AG10803 (cell line): ENCODE measurements at places on chromosomes 16 and 17.

DNA sequence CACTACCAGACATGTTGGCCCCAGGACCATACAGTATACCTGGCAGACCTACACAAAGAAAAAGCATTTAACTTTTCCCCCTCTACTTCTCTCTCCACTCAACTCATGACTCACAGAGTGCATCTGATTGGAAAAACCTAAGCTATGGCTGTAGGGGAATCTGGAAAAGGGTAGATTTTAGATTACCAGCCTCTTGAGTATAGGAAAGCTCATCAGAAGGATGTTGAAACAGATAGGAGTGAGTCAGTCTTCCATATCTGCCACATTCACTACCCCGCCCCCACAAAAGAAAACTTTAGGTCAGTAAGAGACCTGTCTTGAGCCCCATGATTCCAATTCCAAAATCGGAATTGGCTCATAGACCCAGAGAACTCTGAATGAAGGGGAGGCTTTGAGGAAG is 12.3 kb downstream of the KRT9 start:
- DNase-seq, result peak; percentile 5

DNA sequence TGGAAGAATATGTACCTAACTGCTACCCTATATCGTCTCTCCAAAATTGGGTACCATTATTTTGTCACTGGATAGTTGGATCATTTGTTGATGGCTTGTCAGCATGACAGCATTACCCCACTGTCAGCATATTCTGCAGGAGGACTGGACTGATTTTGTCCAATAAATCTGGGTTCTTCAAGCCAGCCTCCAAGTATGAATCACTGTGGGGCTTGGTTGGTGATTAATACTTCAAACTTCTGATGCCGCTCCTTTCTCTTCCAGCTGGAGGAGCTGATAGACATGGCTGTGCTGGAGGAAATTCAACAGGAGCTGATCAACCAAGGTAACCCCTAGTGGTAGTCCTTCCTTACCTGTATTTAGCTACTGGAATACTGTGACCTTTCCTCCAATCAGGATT is 2.5 kb downstream of the RPAIN start:
- DNase-seq, result peak; percentile 61

GRCh38 chr17:73833775-73834488 is 189.7 kb upstream of the SDK2 start:
- no peak for DNase-seq

DNA sequence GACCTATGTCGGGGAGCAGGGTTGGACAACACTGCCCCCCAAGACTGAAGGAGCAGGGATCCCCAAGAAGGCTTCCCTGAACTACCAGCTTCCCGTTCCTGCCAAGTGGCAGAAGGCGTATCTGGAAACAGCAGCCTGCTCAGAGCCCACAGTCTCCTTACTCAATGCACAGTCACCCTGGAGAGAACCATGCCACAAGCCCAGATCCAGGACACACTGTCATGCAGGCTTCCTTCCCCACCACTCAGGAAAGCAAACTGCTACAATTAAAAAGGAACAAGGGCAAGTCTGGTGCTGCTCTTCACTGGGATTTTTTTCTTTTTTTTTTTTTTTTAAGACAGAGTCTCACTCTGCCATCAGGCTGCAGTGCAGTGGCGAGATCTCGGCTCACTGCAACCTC is 8.2 kb downstream of the WDR45B start:
- DNase-seq, result no peak

DNA sequence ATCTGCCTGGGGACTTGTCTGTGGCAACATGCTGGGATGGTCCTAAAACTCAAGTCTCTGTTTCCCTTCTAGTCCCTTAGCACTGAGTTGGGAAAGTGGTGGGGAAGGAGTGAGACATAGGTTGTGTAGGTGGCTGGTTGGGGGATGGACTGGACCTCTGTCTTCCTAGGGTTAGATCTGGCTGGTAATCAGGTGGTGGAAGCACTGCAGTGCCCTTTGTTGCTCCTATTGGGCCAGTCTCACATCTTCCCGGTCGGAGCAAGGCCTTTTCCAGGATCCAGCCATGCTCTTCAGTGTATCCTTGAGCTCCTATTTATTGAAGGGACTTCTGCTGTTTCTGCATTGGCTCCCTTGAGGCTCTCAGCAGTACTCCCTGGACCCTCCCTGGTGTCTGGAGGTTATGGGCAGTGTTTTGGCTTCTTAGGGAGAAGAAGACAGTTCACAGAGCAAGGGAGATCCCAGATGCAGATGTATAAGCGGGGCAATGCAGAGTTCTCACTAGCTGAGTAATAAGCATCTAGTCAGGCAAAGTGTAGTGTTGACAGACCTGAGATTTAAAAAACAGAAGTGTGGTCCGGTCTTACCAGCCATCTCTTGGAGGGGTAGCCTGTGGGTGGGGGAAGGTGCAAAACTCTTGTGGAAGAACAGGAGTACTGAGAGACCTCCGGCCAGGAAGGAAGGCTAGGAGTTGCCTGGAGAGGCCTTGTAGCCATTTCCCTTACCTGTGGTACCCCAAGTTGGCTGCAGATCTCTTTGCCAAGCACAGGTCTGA is 1.3 kb upstream of the NUTF2 start:
- DNase-seq, result no peak

- DNase-seq, result peak; percentile 18
These were observed 25.7 kb downstream of the ARHGAP17 start for GRCh38 chr16:24989494-24989893.

DNA sequence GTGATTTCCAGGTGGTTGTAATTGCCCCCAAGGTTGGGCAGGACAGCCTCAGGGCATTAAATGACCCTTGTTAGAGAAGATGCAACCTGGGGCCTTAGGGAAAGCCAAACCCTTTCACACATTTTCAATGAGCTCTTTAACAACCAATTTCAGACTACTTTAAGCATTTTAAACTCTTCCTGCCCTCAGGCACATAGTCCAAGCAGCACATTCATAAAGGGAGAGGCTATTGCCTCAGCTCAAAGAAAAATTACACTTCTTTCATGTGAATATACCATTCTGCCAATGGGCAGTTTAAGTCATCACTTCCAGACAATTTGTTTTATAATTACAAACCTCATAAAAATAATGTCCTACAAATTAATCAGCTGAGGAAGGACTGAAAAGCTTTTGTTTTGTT is 544.5 kb downstream of the NPIPA7 start:
- DNase-seq, result no peak

GRCh38 chr16:19748389-19749168 is 30.5 kb downstream of the IQCK start:
- DNase-seq, result no peak
